ENCODE measurements at places on chromosomes 13 and 19.

DNA sequence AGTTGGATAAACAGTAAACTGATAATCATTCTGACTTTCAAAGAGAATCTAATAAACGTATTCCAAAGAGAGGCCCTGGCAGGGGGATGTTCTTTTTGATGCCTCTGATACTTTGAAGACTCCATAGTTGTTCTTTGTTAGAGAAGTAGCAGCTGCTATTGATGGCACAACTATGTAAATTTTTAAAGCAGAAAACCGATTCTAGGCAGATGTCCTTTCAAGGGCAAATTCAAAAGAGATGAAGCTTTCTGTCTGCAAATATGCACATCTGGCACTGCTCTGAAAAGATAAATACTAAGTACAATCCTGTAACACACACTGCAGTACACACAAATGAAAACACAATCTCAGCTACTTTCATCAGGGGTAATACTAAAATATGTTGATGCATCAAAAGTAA is 250.1 kb downstream of the VWA8 start:
- no peak for DNase-seq

DNA sequence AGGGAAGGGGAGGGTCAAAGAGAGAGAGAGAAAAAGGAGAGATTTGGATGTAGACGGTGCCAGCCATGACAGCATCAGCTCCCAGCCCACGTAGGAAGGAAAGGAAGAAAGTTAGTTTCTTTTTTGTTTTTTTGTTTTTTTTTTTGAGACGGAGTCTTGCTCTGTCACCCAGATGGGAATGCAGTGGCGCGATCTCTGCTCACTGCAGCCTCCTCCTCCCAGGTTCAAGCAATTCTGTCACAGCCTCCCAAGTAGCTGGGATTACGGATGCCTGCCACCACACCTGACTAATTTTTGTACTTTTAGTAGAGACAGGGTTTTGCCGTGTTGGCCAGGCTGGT is 27.6 kb downstream of the ELL start:
- no peak for DNase-seq

DNA sequence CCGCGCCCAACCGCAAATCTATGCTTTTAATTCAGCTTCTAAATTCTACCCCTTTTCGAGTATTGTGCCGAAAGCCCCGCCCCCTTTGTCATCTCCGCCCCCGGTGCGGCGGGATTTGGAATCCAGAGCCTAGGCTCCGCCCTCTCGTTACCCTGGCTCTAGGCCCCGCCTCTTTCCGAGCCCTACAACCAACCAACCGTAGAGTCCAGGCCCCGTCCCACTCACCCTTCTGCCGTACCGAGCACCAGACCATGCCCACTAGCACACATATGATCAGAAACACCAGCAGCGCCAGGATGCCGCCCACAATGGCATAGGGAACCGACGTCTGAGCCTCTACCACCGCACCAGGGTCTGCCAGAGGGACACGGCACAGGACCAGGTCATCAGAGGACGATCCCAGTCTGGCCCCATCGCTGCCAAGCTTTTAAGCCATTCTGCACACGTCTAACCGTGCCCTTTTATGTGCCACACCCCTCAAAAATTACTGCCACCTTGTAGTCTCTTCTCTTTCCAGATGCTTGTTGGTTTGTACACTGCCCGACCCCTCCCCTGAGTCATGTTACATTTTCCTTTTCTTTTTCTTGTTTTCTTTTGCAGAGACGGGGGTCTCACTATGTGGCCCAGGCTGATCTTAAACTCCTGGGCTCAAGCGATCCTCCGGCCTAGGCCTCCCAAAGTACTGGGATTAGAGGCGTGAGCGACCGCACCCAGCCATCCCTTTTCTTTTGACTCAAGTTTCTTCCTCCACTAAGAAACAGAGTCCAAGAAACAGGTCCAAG is 4.7 kb upstream of the ZNF428 start:
- no peak for DNase-seq

GRCh38 chr19:1437609-1438008 is 587 bp upstream of the RPS15 start:
- DNase-seq = no peak

GRCh38 chr19:35114353-35115176 is 1.1 kb upstream of the FXYD3 start:
- peak; percentile 89 for DNase-seq

DNA sequence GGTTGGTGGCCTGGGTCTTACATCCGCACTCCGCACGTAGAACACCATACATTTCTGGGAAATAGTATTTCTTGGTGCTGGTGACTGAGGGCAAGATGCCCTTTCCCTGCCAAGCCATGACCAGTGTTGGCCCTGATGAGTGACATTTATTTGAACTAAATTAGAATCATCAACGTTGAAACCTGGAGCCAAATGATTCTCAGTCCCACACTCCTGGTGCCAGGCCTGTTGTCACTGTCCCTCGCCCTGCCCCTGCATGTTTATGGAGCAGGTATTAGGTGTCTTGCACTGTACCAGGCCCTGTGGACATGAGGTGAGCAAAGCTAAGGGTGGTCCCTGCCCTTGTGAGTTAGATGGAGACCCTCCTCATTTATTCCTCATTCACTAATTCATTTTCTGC is 5.8 kb downstream of the CHST8 start:
- DNase-seq = no peak

All from stimulated activated effector memory CD8-positive, alpha-beta T cell treated with anti-CD3 and anti-CD28 coated beads, Interleukin-12 subunit alpha, Interleukin-12 subunit beta, amount 100 ng/mL, for 72 hours (primary cell).